ENCODE measurements at places on chromosomes 5 and 9. TPM values are rescaled to one million over a fixed set of nuclear protein-coding genes. Genes with fewer than 3 reads are reported as not detected.
A peak's percentile ranks its signal among the peaks of the same experiment; 100 is the strongest.

The SPARC gene
- 228 TPM for total RNA-seq

The AP3S1 gene
- 88.8 TPM for total RNA-seq

DNA sequence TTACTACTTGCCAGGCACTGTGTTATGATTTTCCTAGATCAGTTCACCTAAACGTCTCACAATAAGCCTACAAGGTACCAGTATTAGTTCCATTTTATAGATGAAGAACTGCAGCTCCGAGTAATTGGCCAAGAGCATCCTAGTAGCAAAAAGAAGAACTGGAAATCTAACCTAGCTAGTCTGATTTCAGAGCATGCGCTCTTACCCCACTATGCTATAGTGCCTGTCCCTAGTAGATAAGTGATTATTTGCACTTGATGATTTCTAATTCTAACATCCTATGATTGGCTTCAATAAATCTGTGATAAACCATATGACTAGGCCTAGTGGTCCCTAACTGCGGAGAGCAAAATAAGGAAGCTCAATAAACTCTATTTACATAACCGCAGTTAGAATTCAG is 7.1 kb upstream of the PLAC8L1 start:
- no peak for DNase-seq

The FREM1 gene
- not detected for total RNA-seq

The KIF20A gene
- total RNA-seq: 55.4 TPM

The WDR41 gene
- 57.3 TPM for total RNA-seq

DNA sequence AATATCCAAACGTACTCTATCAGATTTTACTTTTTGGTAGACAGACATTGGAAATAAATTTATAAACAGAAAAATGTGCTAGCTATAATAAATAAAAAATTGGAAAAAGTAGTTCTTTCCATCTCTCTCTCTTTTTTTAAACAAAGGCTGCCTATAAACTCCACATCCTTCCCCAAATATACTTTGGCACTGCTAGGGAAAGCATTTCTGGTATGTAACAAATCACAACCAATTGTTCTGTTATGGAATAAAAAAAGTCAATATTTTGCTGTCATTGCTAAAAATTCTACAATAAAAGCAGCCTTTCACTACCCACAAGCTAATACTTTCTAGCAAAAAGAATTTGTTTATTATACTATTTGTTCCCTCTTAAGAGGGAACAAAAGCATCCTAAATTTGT is 169.2 kb upstream of the TARS1 start:
- no peak for DNase-seq

DNA sequence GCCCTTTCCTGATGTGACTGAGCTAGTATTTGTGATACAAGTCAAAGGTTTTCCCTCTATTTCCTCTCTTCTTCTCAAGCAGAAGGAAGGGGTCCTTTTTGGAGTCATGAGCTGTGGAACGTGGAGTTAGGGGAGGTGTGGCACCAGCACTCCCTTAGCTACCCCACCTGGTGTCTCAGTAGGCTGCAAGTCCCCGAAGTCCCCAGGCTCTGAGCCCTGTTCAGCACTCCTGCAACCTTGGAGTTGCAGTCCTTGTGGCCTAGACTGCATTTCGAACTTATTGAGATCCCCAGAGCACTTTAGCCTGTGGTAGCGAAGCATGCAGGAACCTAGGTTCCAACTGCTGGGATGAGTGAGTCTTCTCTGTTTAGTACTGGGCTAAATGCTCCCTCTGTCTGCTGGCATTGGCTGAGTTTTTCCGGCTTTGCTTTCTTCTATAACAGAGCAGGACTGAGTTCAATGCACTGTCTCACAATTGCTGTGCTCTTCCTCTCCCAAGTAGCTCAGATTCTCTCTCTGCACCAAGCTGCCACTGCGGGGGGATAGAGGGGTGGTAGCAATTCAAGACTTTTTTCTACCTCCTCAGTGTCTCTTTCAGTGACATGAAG is 600.7 kb upstream of the CDH9 start:
- peak; percentile 20 for DNase-seq

The ADAMTS6 gene
- 0.64 TPM for total RNA-seq

- no peak for DNase-seq
Observed at GRCh38 chr9:29958469-29958868, 2385.2 kb upstream of the C9orf72 start.

DNA sequence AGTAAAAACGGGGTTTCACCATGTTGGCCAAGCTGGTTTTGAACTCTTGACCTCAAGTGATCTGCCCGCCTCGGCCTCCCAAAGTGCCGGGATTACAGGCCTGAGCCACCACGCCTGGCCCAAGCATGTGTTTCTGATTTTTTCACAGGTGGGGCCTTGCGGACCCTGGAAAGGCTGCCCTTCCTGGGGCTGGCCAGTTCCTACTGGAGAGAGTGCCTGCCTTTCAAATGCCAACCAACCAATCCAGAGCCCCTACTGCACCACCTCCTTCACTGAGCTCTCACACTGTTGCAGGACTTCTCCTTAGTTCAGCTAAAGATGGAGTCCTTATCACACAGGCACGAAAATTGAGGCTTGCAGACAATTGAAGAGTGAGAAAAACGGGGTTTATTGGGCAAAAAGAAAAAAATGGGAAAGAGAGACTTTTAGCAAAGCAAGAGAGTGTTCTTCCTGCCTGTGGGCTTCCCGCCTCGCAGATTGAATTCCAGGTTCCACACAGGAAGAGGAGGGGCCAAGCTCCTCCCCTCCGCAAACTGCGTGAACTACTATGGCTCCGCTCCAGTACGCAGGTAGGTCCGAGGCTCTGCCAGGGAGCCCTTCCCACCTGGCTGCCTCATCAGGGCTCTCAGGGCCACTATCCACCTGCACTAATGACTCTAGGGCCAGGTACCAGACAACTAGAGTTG is 8.3 kb upstream of the CMBL start:
- no peak for DNase-seq

The KCNIP1 gene
- not detected for total RNA-seq

- no peak for DNase-seq
Observed at GRCh38 chr9:90508940-90509339, 133.7 kb downstream of the DIRAS2 start.

DNA sequence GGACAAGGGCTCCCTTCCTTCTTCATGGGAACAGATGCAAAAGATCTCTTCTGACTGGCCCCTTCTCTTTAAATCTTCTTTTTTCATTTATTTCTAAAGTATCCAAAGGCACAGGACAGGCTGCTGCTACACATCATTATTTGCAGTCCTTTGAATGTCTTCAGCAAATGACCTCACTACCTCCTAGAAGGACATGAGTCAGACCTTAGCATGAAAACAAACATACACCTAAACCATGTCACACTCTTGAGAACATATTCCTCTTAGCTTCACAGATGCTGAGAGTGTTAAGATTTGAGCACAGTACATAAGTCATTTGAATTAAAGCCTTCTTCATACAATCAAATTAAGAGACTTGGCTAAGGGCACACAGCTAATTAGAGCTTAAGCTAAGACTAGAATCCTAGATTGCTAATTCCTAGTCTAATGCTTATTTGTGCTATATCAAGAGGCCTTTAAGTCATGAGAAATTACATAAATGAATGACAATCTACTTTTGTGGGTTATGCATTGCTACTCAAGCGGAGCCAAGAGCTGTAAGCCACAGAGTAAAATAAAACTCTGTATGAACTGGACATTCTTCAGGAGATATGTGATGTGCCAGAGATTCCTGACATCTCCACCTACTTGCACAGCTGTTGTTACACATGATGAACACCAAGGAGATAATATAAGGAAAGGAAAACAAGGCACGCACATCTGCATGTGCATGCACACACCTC is 109.1 kb upstream of the PTGER4 start:
- DNase-seq: peak; percentile 78

- DNase-seq: no peak
Observed at GRCh38 chr9:38439291-38439915, 15.1 kb upstream of the IGFBPL1 start.

DNA sequence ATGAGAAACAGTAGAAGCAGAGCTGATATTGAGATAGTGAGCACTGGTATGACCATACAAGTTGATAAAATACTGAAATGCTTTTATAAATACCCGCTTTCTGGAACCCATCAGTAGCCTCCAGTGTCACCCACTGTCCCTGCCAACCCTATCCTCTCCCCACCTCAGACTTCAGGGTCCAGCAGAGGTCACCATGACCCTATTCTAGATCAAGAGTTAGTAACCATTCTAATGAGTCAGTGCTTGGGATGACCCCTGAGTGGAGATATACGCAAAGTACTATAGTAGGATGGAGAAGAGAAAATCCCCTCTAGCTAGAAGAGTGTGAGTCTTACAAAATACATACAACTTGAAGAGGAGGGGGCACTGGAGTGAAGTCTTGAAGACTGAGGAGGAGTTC is 297.9 kb upstream of the BRINP1 start:
- no peak for DNase-seq

DNA sequence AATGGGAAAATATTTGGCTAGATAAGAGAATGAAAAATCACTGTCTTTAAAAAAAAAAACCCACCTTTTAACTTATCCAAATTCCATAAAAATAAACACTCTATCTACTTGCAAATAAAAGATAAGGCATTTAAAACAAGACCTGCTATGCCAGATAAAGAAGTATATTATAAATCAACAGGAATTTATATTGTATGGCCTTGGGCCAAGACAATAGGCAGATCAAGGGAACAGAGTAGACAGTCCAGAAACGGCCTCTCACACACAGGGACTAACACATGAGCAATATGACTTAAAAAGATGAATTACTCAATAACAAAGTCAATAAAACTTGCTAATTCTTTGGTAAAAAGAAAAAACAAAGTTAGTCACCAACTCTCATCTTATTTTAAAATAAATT is 34.7 kb upstream of the ICE1 start:
- no peak for DNase-seq

GRCh38 chr5:115333164-115333563 is 36.7 kb upstream of the CCDC112 start:
- DNase-seq: no peak

- DNase-seq: no peak
Observed at GRCh38 chr9:98321269-98321668, 65.8 kb upstream of the TBC1D2 start.

DNA sequence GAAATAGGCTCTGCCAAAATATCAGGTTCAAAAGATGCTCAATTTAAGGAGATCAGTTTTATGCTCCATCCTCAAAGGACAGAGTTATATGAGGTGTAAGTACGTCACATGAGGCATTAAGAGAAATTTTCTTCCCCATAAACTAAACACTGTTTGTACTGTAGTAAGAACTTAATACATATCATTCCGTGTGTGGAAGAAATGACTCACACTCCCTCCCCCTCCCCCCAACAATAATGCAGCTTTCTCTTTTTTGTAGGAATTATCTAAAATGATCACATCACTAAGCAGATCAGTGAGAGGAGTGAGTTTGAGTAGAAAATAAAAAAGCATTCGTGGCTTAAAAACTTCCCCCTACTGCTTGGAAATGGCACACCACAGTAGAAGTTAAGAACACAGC is 2.2 kb downstream of the CDH12 start:
- DNase-seq: no peak

DNA sequence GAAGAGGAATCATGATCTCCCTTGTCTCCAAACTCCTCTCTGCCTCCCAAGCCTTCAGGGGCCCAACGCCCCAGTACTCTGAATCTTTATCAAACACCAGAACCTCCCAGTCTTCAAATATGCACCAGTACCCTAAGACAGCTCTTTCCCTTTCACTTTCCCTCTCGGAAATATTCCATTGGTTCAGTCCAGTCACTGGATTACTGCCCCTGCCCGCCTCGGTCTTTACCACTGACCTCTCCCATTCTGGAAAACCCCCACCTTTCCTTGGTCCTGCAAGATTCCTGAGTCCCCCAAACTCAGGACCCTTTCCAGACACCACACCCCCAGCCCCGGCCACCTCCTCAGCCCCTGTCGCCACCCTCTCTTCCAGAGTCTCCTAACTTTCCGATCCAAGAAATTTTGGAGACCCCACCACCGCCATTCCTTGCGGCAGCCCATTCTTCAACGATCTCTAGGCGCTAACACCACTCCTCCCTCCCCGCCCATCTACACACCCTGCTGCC is 674 bp downstream of the C5orf15 start:
- DNase-seq: no peak

GRCh38 chr9:8832955-8833354 is 1033.4 kb upstream of the DMAC1 start:
- no peak for DNase-seq

- DNase-seq: no peak
Observed at GRCh38 chr9:61674465-61674864, 484.6 kb downstream of the SPATA31A7 start.

The SAXO1 gene
- total RNA-seq: not detected

GRCh38 chr5:68369457-68370125 is 154.0 kb downstream of the PIK3R1 start:
- no peak for DNase-seq

- no peak for DNase-seq
Observed at GRCh38 chr9:131095666-131096268, 564 bp upstream of the AIF1L start.

The PCDHGA6 gene
- 0.59 TPM for total RNA-seq

DNA sequence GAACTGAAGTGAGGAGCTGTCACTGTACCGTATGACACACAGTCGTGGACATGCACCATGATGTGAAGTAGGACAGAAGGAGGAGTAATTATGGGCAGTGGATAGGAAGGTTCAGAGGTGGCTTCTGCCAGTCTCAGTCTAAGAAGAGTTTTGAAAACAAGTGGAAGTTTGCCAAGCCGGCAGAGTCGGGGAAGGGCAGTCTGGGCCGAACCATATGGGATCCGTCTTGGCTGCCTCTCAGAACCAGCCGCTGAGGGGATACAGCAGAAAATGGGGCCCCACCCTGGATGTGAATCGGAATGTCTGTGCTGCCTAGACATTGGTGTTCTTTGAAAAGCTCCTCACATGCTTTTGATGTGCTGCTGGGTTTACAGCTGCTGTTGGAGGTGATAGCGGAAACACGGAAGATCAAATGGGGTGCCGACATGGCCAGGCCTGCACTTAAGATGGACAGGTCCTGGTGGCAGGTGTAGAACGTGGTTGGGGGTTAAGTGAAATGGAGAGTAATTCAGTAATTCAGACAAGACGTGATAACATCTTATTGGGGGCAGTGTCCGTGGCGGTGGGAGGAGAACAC is 11.2 kb downstream of the SNX18 start:
- DNase-seq: no peak

The SLC31A2 gene
- 5.3 TPM for total RNA-seq

The BTNL3 gene
- not detected for total RNA-seq

DNA sequence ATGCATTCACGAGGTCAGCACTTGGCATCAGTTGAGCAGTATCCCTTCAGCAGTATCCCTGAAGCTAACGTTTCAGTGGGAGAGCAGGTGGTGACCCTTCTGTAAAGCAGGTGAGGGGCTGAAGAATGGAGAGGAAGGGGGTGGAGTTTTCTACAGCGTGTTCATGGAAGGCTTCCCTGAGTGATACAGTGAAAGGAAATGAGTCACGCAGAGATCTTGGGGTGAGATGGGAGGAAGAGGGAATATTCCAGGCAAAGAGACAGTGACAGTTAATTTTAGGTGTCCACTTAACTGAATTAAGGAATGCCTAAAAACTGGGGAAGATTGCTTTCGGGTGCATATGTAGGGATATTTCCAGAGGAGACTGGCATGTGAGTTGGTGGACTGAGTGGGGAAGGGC is 25.7 kb downstream of the TAS2R1 start:
- DNase-seq: no peak

Measured in Panc1 (cell line).